LoVo (cell line): ENCODE measurements at places on chromosomes 2 and 18.

- DNase-seq = peak; percentile 82
Observed at GRCh38 chr2:200300638-200301314, 5.7 kb upstream of the SPATS2L start.

DNA sequence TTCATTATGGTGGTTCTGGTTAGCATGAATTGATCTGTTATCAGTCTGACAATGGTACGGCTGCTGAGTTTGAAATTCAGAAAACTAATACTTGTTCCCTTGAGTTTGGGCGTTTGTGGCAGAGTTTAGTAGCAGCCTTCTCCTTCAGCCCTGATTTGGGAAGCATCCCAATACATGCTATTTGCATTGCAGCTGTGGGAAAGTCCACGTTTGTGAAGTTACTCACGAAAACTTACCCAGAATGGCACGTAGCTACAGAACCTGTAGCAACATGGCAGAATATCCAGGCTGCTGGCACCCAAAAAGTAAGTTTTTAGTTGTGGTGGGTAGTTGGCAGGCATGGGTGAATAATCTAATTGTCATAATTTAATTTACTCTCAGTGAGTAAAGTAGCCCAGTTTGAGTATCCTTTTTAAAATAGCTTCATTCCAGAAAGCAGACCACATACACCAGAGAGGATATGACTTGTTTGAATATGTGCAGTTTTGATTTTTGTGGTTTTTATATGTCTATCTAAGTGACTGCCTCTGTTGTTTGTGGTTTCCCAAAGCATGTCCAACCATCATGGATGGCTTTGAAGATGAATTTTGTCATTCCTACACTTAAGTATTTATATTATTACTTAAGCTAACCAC lies 12.2 kb downstream of the DGUOK start:
- DNase-seq = no peak

- no peak for DNase-seq
Observed at GRCh38 chr18:58580623-58581022, 48.3 kb downstream of the ALPK2 start.

GRCh38 chr2:110157153-110157793 lies 41.7 kb upstream of the MALL start:
- peak; percentile 56 for DNase-seq

DNA sequence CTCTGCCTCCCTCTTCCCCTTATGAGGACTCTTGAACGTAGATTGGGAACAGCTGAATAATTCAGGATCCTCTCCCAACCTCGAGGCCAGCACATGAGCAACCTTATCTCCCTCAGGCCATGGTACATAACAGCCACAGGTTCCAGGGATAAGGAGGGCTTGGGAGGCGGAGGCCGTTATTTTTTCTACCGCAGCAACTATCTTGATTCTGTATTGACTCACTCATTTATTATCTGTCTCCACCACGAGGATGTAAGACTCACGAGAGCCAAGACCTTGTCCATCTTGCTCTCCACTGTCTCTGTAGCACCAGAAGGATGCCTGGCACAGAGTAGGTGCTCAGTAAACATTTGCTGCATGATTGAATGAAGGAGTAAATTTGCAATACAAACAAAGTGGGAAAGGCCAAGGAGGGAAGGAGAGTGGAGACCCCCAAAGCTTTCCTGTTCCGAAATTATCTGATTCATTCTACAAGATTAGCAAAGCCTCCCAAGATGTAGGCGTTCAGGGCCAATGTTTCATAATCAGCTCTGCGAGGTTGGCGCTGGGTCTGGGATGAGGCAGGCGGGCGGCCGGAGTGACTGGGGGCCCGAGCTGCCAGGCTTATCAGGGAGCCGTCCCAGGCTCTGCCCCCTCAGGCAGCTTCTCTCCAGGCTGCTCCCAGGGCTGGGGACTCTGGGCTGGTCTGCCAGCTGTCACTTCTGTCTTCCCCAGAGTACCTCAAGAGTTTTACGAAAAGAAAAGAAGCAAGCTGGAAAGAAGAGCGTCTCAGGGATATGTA lies 31.6 kb downstream of the INPP5D start:
- no peak for DNase-seq

GRCh38 chr18:39198376-39198775 lies 1632.8 kb upstream of the CELF4 start:
- no peak for DNase-seq

DNA sequence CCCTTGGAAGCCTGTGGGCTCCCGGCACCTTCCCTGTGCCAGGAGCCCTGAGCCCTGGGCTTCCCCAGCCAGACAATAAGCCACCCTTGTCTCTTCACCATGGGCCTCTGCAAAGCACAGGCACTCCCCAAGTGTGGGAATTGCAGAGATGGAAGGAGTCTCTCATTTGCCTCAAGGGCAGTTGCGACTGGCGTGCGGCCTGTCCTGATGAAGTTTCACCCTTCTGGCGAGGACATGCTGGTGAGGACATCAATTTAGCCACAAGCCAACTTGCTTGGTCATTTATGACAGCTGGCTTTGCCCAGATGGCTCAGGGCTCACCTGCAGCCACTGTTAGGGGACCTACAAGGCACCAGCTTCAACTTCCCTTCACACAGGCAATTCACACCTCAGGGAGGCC lies 180.2 kb downstream of the ANAPC1 start:
- DNase-seq = no peak

DNA sequence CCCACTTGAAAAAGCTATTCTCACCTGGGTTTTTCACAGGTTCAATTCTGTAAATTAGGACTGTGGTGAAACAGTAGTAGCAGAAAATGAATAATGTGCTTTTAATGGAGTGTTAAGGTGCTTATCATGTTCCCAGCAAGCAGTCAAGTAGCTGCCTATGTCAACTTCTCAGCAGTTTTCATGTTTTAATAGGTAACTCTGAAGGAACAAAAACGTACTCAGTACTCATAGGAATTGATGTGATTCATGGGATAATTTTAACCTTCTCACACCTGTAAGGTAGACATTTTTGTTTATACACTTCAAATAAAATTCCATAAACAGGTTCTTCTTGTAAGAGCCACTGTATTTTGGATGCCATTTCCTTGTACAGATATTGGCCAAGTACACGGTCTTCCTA lies 801.6 kb downstream of the MBD2 start:
- DNase-seq = no peak

GRCh38 chr2:177053038-177053437 lies 159.6 kb upstream of the HNRNPA3 start:
- DNase-seq = no peak

GRCh38 chr2:114709936-114710850 lies 267.8 kb downstream of the DPP10 start:
- no peak for DNase-seq

GRCh38 chr2:69918401-69918800 lies 3.5 kb downstream of the MXD1 start:
- DNase-seq = no peak

- no peak for DNase-seq
Observed at GRCh38 chr2:7515327-7515726, 598.1 kb downstream of the RNF144A start.

GRCh38 chr2:154688373-154688772 lies 10.1 kb upstream of the KCNJ3 start:
- no peak for DNase-seq

DNA sequence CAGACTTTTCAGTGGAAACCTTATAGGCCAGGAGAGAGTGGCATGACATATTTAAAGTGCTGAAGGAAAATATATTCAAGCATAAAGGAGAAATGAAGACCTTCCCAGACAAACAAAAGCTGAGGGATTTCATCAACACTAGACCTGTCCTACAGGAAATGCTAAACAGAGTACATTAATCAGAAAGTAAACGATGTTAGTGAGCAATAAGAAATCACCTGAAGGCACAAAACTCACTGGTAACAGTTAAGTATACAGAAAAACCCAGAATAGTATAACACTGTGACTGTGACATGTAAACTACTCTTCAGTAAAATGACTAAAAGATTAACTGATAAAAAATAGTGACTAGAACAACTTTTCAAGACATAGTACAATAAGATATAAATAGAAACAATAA lies 87.4 kb downstream of the ATP8B1 start:
- DNase-seq = no peak

DNA sequence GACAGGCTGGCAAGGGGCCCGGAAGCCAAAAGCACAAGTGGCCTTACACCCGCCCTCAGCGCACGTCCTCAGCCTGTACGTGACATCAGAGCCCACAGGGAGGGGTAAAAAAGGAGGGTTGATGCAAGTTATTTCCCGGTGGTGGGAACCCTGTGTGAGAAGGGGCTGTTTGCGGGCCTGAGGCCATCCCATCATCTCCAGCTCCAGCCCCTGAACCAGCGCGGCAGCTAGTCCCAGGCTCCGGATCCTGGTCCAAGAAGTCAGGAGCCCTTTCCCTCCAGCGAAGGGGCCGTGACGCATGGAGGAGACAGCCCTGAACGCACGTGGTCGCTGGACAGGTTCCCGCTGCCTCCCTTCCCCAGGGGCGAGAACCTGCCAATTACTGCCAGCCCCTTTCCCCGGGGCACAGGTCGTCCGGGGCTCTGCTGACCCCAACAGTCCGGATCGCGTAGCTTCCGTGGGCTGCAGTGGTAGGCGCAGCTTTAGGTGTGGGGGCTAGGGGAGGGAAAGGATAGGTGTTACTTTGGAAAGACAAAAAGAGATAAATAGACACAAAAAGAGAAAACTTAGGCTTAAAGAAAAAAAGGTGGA lies 1.3 kb upstream of the LRP2 start:
- no peak for DNase-seq

GRCh38 chr2:27627963-27628766 lies 647 bp downstream of the CCDC121 start:
- peak; percentile 70 for DNase-seq

DNA sequence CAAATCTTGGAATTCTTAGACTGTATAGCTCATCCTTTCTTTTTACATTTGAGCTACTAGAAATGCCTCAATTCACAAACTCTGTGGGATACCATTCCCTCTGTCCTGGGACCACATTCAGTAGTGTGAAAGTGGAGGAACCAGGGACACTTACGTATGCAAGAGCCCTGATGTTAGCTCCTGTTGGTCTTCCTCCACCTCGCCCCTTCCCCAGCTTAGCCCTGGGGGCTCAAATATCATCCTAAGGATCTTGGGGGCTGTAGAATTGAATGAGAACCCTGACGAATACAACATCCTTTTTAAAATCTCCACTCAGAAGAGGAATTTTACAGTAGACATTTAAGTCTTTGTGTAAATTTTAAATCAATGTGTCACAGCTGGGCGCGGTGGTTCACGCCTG lies 65.2 kb upstream of the RAPH1 start:
- DNase-seq = no peak

DNA sequence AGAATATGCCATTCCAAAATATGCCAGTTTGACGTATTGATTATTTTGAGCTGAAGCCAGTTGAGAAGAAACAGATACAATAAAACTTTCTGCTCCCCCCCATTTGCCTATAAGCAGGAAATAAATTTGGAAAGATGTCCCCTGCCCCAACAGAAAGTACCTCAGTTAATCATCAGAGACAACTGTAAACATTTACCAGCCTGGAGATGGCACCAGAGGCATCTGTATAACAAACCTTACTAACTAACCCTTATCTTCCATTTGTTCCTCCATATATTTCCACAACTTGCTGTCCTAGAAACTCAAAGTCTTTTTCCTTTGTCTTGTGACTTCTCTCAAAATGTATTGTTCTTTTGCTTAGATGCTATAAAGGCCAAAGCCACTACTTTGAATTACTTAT lies 93.8 kb downstream of the AKAIN1 start:
- DNase-seq = no peak

DNA sequence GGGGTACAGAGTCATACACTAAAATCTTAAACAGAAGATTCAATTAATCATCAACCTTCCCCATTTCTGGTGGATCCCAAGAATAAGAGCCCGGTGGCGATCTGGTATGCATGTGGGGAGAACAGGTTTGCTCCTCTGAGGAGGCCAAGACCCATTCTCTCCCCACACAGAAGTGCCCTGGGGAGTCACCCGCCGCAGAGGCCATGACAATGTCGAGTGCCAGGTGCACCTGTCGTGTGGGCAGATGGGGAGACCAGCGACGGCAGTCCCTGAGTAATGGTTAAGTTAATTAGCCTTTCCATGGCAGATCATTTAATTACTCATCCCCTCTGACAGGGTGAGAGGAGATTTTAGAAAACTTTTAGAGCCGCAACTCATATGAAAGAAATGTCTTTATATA lies 345.0 kb downstream of the NCKAP5 start:
- DNase-seq = no peak

DNA sequence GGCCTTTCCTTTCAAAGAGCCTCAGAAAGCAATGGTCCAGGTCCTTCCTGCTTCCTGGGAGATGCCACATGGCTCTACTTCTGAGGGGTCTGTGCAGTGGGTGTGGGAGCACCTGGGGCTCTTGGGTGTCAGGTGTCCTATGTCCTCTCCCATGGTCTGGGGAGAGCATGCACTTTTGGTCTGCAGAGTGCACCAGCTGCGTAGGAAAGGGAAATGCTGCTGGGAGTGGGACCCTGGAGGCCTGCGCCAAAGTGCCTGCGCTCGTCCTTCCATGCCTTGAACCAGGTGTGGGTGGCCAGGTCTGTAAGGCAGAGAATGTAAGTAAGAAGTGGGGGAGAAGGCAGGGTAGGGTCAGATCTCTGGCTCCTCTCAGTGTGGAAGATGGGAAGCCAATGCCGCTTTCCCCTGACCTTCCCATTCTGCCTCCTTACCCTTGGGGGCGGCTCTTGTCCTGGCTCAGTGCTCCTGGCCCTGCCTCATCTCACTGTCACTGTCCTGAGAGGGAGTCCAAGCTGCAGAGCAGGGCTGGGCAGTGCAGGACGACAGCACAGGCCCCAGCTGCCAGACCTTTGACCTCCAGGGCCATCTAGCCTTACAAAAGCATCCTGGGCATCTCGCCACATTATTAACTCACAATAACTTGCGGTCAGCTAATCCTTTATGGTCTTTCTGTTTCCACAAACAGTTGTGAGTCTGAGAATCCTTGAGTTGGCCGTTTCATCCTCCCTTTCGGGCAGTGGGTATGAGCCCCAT lies 6.6 kb upstream of the PROM2 start:
- no peak for DNase-seq

DNA sequence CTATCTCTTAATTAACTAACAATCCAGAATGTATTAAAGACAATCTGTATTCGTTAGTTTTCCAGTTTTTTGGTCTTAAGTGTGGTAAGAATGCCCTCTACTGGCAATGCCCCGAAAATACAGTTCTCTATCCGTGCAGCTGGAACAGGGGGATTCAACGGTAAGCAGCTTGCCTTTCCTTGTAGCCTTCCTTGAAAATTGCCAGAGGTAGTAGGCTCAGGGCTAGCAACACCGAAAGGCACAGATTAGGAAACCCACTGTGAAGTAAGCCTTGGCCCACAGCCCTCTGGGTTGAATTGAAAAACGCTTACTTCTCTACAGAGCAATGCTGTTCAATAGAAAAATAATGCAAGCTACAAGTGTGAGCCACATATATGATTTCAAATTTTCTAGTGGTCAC lies 17.1 kb upstream of the VPS4B start:
- peak; percentile 69 for DNase-seq
